Activated CD4-positive, alpha-beta T cell treated with anti-CD3 and anti-CD28 coated beads, Interleukin-2, amount 10 ng/mL, durations not matched to agents 7 days and 5 days (primary cell): ENCODE measurements at places on chromosomes 1 and 21.

DNA sequence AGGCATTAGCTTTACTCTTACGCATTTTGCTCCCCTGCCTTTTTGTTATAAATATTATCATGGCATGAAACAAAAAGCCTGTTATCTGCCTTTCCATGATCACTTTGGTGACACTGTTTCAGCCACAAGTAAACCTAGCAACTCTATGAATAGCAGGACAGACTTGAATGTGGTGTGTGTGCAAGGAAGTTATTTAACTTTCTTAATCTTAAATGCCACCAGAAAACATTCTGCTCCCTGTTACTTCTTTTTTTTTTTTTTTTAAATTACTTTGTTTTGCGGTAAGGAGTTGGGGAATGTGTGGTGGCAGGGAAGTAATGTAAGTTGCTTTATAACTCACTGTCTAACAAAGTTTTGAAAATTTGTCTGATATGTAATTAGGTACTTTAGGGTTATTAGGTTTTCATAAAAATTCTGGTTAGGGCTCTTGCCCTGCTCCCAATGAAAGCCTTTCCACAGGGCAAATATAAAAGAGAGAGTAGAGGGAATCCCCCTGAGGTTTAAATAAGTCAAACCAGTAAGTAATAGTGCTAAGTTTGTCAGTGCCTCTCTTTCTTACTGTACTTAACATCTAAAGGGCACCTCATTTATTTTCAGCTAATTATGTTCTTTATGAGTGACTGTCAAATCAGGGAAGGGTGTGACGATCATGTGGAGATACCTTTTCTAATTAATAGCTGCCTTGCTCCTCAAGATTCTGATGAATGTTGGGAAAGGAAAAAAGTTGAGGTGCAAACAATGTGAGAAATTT lies 39.5 kb downstream of the RASAL2 start:
- H3K27me3 ChIP-seq, result no peaks in the 10 kb centered on the region
- H3K27ac ChIP-seq, result no peak overlapping the region
- no peaks in the 10 kb centered on the region for H3K36me3 ChIP-seq
- no peak overlapping the region for H3K4me3 ChIP-seq
- DNase-seq, result no peak

DNA sequence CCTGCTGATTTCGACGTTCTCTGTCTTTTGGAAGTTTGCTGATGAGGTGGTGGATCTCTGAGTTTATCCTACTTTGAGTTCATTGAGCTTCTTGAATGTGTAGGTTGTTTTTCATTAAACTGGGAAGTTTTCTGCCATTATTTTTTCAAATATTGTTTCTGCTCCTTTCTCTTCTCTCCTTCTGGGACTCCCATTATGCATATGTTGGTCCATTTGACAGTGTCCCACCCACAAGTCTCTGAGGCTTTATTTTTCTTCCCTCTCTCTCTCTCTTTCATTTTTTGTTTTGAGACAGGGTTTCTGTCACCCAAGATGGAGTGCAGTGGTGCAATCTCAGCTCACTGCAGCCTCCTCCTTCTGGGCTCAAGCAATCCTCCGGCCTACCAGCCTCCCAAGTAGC lies 11.7 kb downstream of the TNFRSF18 start:
- H3K27me3 ChIP-seq, result peaks cover 7% of the 10 kb centered on the region
- no peaks in the 10 kb centered on the region for H3K36me3 ChIP-seq
- no peak overlapping the region for H3K27ac ChIP-seq
- no peak for DNase-seq

- no peaks in the 10 kb centered on the region for H3K4me1 ChIP-seq
- H3K27ac ChIP-seq, result no peak overlapping the region
- no peak overlapping the region for H3K4me3 ChIP-seq
- no peak for DNase-seq
- no peaks in the 10 kb centered on the region for H3K36me3 ChIP-seq
Observed at GRCh38 chr1:10642403-10643080, 153.9 kb downstream of the CASZ1 start.

DNA sequence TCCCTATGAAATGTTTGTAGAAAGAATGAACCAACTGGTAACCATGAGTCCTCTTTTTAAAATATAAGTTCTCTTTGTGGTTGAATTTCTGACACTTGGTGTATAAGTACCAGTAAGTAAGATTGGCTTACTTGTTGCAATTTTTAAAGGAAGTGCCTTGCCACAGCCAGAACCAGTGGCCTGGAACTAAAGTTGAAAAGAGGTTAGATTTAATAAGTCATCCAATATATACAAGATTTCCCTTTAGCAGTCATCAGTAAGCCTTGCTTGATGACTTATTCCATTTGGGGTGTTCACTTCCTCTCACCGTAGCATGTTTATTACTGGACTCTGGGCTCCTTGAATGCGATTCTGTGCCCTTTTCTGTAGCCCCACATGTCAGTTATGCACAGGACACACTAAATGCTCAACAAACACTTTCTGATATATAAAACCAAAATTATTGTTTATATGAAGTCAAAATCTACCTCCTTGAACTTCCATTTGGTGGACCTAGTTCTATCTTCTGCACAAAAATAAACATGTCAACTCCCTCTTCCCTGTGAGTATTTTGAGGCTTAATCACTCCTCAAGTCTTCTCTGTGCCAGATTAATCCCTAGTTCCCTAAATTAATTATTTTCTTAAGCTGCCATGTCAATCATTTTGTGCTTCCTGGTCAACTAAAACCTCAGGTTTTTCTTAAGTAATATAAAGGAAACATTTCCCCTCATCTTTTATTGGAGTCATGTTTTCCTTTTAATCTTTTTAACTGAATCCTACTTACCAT lies 218.1 kb downstream of the ST6GALNAC3 start:
- no peak for DNase-seq
- H3K27ac ChIP-seq, result no peak overlapping the region
- no peak overlapping the region for H3K4me3 ChIP-seq
- H3K4me1 ChIP-seq, result peaks cover 76% of the 10 kb centered on the region

GRCh38 chr1:30902593-30903290 lies 5.8 kb downstream of the SDC3 start:
- no peak for DNase-seq
- peaks cover 5% of the 10 kb centered on the region for H3K4me1 ChIP-seq
- peaks cover 2% of the 10 kb centered on the region for H3K36me3 ChIP-seq

GRCh38 chr1:206924592-206925105 lies 2.9 kb upstream of the FCMR start:
- peaks cover 12% of the 10 kb centered on the region for H3K36me3 ChIP-seq
- H3K4me3 ChIP-seq, result no peak overlapping the region
- H3K4me1 ChIP-seq, result peaks cover 26% of the 10 kb centered on the region
- DNase-seq, result no peak
- H3K27ac ChIP-seq, result no peak overlapping the region

GRCh38 chr1:164581762-164582161 lies 22.8 kb downstream of the PBX1 start:
- no peak for DNase-seq
- H3K4me1 ChIP-seq, result no peaks in the 10 kb centered on the region
- no peaks in the 10 kb centered on the region for H3K36me3 ChIP-seq
- H3K27me3 ChIP-seq, result no peaks in the 10 kb centered on the region

DNA sequence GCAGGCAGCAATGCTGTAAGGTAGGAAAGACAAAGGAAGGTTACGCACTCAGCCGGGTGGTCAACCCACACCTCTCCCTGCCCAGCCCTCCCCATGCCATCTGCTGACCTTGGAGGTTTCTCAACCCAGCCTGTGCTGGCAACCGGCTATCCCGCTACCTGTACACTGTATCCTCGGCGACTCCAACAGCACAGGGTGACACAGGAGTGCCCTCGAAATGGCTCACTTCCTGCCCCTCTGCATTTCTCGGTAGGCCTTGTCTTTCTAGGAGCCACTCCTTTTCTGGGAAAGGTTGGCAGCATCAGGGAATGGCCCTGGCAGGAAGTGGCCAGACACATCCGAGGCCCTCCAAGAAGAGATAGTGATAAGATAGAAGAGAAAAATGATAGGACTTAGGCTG lies 124.0 kb downstream of the PROX1 start:
- H3K27ac ChIP-seq, result no peak overlapping the region
- no peak for DNase-seq
- H3K36me3 ChIP-seq, result no peaks in the 10 kb centered on the region
- peaks cover 1% of the 10 kb centered on the region for H3K4me1 ChIP-seq
- H3K27me3 ChIP-seq, result no peaks in the 10 kb centered on the region

DNA sequence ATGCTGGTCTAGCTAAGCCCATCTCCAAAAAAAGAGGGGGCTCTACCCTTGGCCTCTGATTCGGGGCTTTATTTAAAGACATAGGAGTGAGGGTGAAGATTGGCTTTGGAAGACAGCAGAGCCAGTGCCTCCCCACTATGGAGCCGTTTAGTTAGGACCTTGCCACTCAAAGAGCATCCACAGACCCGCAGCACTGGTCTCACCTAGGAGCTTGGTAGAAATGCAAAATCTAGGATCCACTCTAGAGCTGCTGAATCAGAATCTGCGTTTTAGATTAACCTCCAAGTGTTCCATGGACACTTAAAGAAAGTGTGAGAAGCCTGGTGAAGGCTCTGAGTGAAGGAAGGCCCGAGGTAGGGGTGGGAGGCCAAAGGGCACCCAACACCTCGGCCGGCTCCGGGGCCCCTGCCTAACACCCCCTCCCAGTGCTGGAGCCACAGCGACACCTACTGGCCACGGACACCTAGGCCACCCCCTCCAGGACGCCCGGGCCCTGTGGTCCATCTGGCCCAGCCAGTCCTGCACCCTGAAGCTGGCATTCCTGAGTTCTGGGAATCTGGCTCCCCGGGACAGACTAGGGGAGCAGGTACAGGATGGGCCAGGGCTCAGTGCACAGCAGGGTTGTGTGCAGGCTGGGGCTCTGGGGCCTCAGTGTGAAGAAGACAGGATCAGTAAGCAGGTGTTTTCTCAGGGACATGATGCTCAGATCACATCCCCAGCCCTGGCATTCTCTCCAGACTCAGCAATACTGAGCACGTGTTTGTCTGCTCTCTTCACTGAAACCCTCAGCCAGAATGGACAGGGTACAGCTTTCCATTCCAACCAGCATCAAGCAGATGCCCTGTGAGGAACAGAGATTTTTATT lies 79.2 kb downstream of the TMEM53 start:
- peak; percentile 77 for DNase-seq
- peaks cover 3% of the 10 kb centered on the region for H3K27me3 ChIP-seq
- no peaks in the 10 kb centered on the region for H3K4me1 ChIP-seq

- DNase-seq, result no peak
- H3K4me1 ChIP-seq, result peaks cover 41% of the 10 kb centered on the region
- no peaks in the 10 kb centered on the region for H3K27me3 ChIP-seq
- no peak overlapping the region for H3K4me3 ChIP-seq
- no peak overlapping the region for H3K27ac ChIP-seq
Observed at GRCh38 chr1:89556726-89557444, 32.3 kb downstream of the LRRC8B start.

DNA sequence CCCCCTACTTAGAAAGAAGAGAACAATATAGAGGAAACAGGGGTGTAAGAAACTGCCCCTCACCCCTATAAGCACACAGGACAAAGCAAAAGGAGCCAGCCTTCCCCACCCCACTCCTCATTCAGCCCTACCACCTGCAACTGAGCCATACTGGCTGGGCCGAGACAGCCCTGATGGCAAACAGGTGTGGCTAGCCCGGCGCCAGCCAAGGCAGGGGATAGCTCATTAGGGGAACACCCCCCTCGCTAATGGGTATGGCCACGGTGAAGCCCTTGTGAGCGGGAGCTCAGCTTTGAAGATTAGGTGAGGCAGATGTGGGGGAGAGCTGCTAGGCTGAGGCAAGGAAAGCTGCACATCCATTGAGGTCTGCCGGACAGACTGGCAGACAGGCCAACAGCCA lies 65.5 kb downstream of the ERI3 start:
- H3K36me3 ChIP-seq, result peaks cover 8% of the 10 kb centered on the region
- H3K27ac ChIP-seq, result no peak overlapping the region
- H3K4me3 ChIP-seq, result no peak overlapping the region
- H3K4me1 ChIP-seq, result no peaks in the 10 kb centered on the region
- H3K27me3 ChIP-seq, result no peaks in the 10 kb centered on the region
- no peak for DNase-seq

GRCh38 chr1:17297991-17298390 lies 10.0 kb upstream of the PADI4 start:
- H3K27ac ChIP-seq, result no peak overlapping the region
- H3K4me3 ChIP-seq, result no peak overlapping the region
- peaks cover 15% of the 10 kb centered on the region for H3K27me3 ChIP-seq
- no peaks in the 10 kb centered on the region for H3K36me3 ChIP-seq
- no peak for DNase-seq
- no peaks in the 10 kb centered on the region for H3K4me1 ChIP-seq

- H3K27me3 ChIP-seq, result no peaks in the 10 kb centered on the region
- no peak for DNase-seq
- no peak overlapping the region for H3K27ac ChIP-seq
- H3K4me1 ChIP-seq, result peaks cover 62% of the 10 kb centered on the region
- no peak overlapping the region for H3K4me3 ChIP-seq
- peaks cover 63% of the 10 kb centered on the region for H3K36me3 ChIP-seq
Observed at GRCh38 chr1:197768014-197768805, 7.1 kb downstream of the DENND1B start.

GRCh38 chr1:46489638-46490405 lies at the start of gene DMBX1:
TSS of gene DMBX1 (plus strand) at chr1:46489836. CDS start at chr1:46507011, 17,175 bp downstream.
- peak; percentile 38 for DNase-seq
- H3K4me1 ChIP-seq, result peaks cover 17% of the 10 kb centered on the region
- peak within 1 kb of the TSS; percentile 53 for H3K4me3 ChIP-seq
- peaks cover 3% of the 10 kb centered on the region for H3K36me3 ChIP-seq
- H3K27me3 ChIP-seq, result peaks cover 92% of the 10 kb centered on the region

DNA sequence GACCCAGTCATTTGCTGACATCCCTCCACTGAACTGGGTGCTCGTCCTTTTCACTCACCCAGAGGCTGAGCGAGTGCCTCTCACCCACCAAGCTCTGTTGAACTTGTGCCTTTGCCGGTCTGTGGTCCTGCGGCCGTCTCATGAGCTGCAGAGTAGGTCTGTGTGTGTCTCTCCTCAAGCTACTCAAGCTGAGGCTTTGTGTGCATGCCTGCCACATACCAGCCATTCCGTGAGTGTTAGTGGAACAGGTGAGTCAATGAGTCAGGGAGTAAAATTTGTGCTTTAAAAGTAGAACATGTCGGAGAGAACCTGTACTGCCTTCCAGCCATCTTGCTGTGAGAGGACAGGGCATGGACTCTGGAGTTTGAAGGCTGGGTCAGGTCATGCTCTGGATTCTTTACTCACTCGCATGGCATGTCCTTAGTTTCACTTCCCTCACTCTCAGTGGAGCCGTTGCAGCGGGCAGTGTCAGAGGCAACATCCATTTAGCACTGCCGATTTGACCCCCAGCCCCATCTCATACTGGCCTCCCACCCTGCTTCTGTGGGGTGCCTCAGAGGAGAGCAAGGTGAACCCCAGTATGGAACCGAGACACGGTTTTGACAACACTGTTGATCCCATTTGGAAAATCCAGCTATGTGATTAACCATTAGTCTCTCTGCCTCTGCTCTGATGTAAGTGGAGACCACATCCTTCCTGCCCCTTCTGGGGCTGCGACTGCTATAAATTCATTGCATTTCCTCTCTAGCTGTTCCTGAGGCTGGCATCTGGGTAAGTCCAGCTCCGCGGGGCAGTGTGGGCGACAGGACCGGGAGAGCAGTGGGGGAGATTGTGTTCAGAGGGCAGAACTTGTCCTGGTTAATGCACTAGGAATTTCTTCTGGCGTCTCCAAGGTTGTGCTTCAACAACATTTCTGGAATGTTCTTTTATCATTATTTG lies at the start of gene NLRP3:
Gene NLRP3 (plus strand): TSS at position 751 of the 939 bp plus-strand sequence. CDS start 2,628 bp downstream, outside the sequence.
- peak; percentile 56 for DNase-seq
- H3K4me3 ChIP-seq, result peak within 1 kb of the TSS; percentile 69
- peaks cover 45% of the 10 kb centered on the region for H3K4me1 ChIP-seq
- H3K27me3 ChIP-seq, result peaks cover 17% of the 10 kb centered on the region
- peak within 1 kb of the TSS; percentile 64 for H3K27ac ChIP-seq
- H3K36me3 ChIP-seq, result no peaks in the 10 kb centered on the region

- no peak for DNase-seq
- no peak overlapping the region for H3K4me3 ChIP-seq
- peaks cover 84% of the 10 kb centered on the region for H3K36me3 ChIP-seq
- no peaks in the 10 kb centered on the region for H3K27me3 ChIP-seq
- H3K27ac ChIP-seq, result peak overlapping the region; percentile 21
- H3K4me1 ChIP-seq, result peaks cover 69% of the 10 kb centered on the region
Observed at GRCh38 chr1:89688607-89689006, 55.7 kb downstream of the LRRC8C start.
